ENCODE measurements at places on chromosomes 16 and 17.

GRCh38 chr17:50218771-50219315 is 17.4 kb upstream of the COL1A1 start:
- DNase-seq, result no peak

DNA sequence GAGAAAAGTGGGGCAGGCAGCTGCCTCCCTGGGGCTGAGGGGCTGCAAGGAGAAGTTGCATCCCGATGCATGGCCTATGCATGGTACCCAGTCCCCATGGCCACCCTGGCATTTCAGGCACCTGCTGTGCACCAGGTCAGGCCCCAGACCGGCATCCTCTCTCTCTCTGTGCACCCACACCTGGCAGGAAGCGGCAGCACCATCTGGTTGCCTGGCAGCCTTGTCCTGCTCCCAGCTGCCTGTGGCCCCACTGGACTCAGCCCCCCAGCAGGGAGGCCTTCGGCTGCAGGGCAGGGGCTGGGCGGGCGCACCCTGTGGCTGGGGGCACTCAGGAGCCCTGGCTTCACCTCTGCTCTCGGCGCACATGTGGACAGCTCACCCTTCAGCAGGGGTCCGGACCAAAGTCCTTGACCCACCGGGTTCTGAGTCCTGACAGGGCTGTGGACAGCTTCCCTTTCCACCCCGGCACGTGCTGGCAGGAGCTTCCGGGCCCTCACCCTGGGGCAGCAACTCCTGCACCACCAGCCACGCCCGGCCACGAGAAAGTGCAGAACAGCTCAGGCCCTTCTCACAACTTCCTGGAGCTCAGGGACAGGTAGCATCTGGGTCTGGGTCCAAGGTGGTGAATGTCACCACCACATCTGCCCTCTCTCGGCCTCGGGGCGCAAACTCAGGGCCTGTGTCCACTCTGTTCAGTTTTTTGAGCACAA is 36.7 kb downstream of the CTU2 start:
- DNase-seq, result no peak

GRCh38 chr16:26772503-26772902 is 294.2 kb upstream of the C16orf82 start:
- DNase-seq, result no peak

GRCh38 chr17:50363217-50364060 is 9.5 kb downstream of the MRPL27 start:
- no peak for DNase-seq

DNA sequence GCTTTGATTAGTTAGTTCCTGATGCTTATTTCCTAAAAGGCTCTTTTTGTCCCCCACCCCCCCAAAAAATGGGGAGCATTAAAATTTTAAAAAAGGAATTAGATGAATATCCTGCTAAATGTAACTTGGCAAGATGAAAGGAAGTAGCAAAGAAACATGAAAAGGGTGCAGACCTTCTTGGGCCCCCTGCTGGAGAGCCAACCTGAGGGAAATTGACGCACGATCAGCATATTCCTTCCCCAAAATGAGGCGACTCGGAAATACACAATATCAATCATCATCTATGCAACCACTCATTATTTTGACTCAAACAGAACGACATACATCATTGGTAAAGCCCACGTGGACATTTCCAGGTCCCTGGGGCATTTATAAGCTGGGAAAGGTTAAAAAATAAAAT is 59.7 kb downstream of the GRIN2A start:
- no peak for DNase-seq

DNA sequence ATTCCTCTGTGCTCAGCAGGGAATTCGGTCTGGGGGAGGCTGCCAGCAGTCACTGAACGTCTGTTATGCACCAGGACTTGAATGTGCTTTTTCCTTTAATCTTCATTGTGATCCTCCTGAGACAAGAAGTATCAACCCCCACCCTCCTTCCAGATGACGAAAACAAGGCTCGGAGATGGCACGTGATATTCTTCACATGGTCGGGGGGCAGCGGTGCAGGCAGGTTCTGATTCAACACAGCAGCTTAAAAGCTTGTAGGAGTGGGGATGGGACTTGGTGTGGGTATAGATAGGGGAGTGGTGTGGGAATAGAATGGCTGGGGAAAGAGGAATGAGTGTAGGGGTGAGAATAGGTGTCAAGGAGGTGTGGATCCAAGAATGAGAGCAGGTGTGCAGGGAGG is 6.4 kb downstream of the NECAB2 start:
- no peak for DNase-seq

- DNase-seq, result no peak
Measured at GRCh38 chr17:35453171-35453570, 4.6 kb upstream of the SLFN13 start.

GRCh38 chr17:33962857-33963655 is 292.0 kb upstream of the CCL2 start:
- DNase-seq, result no peak

GRCh38 chr16:48910214-48910613 is 300.2 kb upstream of the N4BP1 start:
- DNase-seq, result no peak

GRCh38 chr17:67659028-67659427 is 58.7 kb upstream of the NOL11 start:
- DNase-seq, result no peak

- DNase-seq, result no peak
Measured at GRCh38 chr17:47726796-47727703, 6.0 kb upstream of the TBX21 start.

Measured in HuH-7.5 (cell line).